ENCODE measurements at places on chromosomes 6 and 20.

- DNase-seq: peak; percentile 40
These were observed 575 bp downstream of the WTAP start for GRCh38 chr6:159727717-159728445.

DNA sequence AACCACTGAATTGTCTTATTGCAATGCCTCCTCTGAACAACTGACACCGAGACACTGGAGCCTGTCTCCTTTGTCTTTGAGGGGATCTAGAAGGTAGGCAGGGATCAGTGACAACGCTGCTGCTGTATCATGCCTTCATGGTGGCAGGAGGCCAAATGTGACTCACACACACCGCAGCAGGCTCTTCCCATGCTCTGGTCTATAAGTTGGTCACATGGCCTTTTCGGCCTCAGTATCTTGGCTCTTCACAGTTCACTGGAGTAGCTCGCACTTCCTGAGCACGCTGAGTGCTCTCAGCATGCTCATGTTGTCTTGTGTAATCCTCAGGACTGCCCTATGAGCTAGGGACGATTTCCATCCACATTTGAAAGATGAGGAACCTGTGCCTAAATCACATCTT lies 167.4 kb upstream of the PCSK2 start:
- no peak for DNase-seq

DNA sequence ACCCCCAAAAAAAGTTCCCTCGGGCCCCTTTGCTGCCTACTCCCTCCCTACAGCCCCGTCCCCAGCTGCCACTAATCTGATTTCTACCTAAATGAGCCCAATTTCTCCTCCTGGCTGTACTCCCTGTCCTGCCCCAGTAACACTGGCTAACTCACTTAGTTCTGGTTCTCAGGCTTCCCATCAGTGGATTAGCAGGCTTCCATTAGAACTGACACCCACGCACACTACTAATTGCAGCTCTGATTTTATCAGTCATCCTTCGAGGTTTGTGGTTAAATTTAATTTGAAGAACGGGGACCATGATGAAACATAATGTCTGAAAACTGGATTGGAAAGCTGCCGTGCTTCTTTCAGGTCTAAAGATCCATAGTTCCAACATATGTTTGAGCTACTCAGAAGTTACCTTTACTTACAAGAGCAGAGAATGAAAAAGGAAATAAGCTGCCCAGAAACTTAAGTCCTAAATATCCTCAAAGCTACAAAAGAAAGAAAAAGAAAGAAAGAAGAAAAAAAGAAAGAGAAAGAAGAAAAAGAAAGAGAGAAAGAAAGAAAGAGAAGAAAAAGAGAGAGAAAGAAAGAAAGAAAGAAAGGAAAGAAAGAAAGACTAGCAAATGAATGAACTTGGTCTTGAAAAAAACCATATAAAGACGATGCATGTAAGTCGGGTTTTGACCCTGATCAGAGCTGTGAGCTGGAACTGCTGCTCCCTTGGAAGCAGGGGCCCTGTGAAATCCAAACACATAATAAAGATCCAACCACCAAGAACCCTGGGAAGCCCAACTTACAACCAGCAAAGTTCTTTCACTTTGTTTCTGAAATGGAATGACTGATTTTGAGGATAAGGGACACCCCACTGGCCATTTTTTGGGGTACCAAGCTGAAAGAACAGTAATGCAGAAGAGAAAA lies 51.7 kb downstream of the CNKSR3 start:
- no peak for DNase-seq

- no peak for DNase-seq
These were observed 629.0 kb downstream of the EPHA7 start for GRCh38 chr6:92790381-92790780.

GRCh38 chr6:100620085-100620840 lies 155.5 kb upstream of the SIM1 start:
- no peak for DNase-seq

GRCh38 chr6:163837691-163838431 lies 423.3 kb downstream of the QKI start:
- no peak for DNase-seq

GRCh38 chr6:110239526-110240274 lies 59.5 kb downstream of the CDC40 start:
- no peak for DNase-seq

DNA sequence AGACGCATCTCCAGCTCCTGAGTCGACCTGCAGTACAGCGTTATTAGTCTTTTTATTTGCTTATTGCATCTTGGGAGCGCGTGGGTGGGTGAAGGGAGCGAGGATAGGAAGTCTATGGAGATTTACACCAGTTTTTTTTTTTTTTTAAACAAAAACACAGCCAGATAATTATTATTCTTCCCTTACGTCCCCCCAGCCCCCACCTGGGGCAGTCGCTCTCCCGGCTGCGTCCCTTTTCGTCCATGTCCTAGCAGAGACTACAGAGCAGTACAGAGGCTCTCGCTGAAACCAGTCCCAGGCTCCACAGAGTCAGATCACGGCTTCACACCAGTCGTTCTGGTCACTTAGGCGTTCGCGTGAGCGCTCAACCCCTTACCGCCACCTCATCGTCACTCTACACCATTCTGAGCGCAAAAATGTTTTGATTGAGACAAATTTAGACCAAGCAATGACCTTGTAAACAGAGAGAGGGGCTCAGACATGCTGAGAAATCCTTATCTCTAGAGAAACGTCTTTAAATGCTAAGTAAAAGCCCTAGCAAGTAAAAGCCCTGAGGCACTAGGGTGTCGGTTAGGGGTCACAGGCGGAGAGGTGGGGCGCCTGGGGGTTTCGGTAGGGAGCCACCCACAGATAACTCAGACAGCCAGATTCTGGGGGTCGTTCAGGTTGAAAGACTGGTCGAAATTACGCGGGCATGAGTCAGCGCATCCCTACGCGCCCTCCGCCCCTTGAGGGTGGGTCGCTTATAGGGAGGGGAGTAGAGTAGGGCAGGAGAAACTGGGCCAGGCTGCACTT lies 975 bp upstream of the PPT2 start:
- no peak for DNase-seq

DNA sequence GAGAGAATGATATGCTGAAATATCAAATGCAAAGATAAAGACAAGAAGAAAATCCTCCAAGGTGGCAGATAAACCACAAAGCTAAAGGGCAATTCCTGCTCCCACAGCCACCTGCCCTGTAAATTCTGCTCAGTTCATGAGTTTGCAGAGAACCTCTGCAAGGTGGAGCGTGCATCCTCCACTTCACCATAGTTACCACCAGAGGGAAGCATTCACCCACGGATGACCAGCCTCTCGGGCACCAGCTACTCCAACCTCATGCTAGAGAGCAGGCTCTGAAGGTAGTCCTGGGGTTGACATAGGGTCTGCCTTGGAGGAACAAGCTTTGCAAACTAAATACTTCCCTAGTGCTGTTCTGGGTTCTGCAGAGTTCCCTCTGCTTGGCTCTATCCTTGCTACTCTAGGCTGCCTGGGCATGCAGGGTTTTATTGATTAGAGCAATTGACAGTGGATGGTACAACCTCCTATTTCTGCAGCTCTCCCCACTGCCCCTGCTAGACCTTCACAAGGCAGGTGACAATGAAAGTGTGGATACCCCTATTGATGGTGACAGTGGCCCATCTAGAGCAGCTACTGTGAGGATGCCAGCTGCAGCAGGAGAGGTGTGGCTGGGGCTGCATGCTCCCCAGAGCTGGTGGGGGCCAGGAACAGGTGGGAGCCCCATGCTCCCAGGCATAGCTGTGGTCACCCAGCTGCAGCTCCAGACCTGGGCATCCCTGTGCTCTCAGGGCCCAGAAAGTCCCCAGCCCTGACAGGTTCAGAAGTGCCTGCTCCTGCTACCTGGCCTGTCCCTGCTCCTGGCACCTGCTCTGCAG lies 51.1 kb downstream of the GGTLC1 start:
- DNase-seq: peak; percentile 6

DNA sequence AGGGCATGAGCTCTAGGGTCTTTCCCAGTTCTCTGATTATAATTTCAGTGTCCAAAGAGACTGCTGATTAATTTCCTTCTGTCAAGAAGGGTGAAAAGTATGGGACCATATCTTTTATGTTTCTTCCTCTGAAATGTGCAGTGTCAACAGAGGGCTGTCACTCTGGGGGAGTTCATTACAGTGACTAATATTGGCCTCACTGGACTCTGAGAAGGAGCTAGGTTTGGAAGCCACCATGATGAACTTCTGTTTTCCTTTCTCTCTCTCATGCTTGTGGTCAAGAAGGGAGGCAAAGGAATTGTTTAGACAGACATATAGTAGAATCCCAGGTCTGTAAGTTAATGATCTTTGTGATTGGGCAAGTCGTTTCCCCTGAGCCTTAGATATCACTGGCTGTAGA lies 41.8 kb upstream of the BMP6 start:
- no peak for DNase-seq

DNA sequence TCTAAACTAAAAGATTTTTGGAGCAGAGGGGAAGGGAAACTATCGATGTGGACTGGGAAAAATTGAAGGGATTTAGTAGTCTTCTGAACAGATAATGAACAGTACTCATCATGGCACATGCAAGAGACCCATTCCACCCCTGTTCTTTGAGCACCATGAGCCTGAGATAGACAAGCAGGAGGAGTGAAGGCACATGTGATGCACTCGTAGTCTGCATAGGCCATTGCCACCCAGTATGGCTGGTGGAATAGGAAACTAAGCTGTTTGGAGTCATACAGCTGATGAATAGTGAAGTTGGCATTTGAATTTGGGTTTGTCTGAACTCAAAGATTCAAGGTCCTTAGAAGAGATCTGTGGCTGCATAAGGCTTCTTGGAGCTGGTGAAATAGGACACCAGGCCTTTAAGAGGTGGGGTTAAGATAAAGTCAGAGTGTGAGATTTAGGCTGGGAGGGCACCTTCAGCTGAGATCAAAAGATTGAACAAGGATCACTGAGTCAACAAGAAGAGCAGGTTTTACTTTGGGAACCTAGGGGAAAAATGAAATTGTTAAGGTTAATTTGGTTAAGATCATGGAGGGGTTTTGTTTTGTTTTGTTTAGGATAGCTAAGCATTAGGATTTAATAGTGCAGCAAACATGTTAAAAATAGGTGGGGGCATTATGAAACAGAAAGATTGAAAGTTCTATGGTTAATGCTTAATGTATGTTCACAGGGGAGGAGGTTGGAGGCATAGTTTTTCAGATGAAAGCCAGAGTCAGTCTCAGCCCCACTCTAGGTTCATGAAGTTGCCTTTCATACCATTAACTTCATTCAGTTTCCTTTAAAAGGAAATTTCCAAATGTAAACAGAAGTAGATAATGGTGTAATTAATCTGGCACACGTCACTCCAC lies 148.8 kb downstream of the ARID1B start:
- DNase-seq: no peak

GRCh38 chr6:88982720-88983119 lies 19.3 kb upstream of the RNGTT start:
- peak; percentile 52 for DNase-seq

GRCh38 chr20:17646961-17647301 lies 35.1 kb downstream of the RRBP1 start:
- peak; percentile 68 for DNase-seq

DNA sequence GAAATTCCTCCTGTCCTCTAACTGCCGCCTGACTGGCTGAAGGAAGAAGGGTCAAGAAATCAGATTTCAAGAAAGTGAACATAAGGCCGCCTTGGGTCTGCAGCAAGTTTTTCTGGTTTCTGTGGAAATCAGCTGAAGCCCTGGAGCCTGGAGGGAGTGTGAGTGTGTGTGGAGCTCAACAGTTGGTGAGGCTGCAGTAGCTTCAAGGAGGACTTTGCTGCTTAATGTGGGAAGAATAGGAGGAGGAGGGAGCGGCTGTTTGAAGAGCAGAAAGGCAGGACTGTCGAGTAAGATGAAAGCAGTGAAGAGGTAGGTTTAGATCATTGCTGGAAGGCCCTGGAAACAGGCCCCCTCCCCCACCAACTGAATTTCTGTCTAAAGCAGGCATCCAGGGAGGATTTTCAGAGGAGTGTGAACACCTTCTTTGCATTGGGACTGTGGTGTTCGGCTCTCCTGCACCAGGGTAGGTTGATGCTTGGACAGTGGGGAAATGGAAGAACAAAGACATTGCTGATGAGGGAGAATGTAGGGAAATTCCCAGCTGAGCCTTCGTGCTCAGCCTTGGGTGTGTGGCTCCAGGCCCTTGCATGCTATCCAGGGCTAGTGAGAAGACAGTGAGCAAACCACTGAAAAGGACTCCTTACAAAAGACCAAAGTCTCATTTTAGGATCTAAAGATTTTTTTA lies 79.5 kb upstream of the VSTM2L start:
- no peak for DNase-seq

GRCh38 chr20:33658510-33658909 lies 3.6 kb upstream of the C20orf144 start:
- DNase-seq: no peak

GRCh38 chr20:38242848-38243708 lies 17.5 kb downstream of the KIAA1755 start:
- no peak for DNase-seq

DNA sequence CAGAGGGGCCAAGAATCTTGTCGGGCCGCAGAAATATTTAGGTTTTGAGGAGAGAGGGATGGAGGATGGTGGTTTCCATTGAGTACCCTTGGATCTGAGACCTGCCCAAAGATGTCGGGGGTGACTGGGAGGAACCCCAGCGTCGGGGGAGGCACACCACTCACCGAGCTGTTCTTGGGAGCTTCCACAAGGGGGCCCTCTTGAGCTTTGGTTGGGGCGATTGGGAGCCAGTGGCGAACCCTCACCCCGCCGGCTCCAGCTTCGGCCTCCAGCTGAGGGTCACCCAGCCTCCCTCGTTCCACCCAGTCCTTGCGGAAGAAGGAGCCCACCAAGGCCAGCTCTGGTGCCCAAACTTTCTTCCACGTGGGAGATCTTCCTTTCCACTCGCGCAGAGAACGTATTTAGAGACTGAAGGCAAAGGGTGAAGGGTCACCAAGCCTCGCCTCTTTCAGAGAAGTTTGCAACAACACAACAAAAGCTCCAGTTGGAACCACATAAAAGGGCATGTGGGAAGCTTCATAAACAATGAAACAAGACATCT lies 33.6 kb downstream of the APCDD1L start:
- DNase-seq: no peak

DNA sequence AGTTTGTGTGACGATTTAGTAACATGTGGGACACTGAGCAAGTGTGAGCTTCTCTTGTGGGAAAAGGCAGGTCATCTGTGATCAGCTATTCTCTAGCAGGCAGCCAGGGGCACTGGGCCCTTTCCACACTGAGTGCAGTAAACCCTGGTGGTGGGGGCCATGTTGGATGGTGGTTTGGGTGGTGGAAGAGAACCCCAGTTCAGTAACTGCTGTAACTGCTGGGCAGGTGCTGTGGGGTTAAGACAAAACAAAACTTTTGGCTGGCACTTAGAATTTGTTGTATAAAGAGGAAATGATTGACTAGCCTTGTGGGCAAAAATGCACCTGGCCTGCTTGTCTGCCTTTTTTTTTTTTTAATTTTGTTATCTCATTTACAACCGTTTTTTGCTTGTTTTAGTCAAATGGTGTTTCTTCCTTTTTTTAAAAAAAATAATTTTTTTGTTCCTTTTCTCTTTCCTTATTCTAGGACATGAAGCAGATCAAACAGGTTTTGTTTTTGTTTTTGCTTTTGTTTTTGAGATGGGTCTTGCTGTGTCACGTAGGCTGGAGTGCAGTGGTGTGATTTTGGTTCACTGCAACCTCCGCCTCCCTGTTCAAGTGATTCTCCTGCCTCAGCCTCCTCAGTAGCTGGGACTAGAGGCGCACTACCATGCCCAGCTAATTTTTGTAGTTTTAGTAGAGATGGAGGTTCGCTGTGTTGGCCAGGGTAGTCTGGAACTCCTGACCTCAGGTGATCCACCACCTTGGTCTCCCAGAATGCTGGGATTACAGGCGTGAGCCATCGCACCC lies 59.8 kb downstream of the IGF2R start:
- DNase-seq: no peak
